ENCODE measurements at places on chromosomes 1 and 21.

- DNase-seq, result no peak
Observed at GRCh38 chr1:95035536-95035935, 37.2 kb downstream of the ALG14 start.

GRCh38 chr1:71414179-71414578 lies 333.3 kb upstream of the ZRANB2 start:
- no peak for DNase-seq

DNA sequence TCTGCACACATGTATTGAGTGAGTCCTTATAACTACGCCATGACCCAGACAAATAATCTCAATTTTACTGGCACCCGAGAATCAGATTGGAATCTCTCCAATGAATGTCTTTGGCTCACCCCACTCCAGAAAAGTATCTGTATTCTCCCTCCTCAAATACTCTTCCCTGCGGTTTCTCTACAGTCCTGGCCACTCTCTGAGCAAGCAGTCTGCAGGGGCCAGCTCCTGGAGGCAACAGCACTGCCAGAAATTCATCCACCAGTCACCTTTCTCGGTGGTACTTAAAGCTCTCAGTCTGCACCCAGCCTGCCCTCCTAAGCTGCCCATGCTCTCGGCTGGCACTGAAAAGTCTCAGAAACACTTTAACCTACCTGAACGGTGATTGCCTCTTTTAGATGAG lies 16.1 kb upstream of the LYST start:
- no peak for DNase-seq

- no peak for DNase-seq
Observed at GRCh38 chr1:27858949-27859576, 13.3 kb upstream of the THEMIS2 start.

- DNase-seq, result no peak
Observed at GRCh38 chr1:21939650-21940374, 2.7 kb upstream of the HSPG2 start.

DNA sequence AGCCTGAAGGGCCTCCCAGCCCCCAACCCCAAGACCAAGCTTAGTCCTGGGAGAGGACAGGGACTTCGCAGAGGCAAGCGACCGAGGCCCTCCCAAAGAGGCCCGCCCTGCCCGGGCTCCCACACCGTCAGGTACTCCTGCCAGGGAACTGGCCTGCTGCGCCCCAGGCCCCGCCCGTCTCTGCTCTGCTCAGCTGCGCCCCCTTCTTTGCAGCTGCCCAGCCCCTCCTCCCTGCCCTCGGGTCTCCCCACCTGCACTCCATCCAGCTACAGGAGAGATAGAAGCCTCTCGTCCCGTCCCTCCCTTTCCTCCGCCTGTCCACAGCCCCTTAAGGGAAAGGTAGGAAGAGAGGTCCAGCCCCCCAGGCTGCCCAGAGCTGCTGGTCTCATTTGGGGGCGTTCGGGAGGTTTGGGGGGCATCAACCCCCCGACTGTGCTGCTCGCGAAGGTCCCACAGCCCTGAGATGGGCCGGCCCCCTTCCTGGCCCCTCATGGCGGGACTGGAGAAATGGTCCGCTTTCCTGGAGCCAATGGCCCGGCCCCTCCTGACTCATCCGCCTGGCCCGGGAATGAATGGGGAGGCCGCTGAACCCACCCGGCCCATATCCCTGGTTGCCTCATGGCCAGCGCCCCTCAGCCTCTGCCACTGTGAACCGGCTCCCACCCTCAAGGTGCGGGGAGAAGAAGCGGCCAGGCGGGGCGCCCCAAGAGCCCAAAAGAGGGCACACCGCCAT lies 21.9 kb upstream of the ARF1 start:
- DNase-seq, result no peak

DNA sequence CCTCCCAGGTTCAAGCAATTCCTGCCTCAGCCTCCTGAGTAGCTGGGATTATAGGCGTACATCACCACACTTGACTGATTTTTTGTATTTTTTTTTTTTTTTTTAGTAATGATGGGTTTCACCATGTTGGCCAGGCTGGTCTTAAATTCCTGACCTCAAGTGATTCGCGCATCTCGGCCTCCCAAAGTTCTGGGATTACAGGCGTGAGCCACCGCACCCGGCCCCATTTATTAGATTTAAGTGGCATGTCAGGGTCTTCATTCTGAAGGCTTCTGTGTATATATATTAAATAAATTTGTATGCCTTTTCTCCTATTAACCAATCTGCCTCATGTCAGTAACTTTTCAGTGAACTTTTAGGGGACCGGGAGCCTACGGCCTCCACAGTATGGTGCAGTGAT lies 6.0 kb upstream of the CLIC4 start:
- no peak for DNase-seq

GRCh38 chr1:108121358-108122143 lies 78.6 kb downstream of the SLC25A24 start:
- no peak for DNase-seq

- peak; percentile 31 for DNase-seq
Observed at GRCh38 chr1:185170291-185170848, 13.4 kb downstream of the SWT1 start.

DNA sequence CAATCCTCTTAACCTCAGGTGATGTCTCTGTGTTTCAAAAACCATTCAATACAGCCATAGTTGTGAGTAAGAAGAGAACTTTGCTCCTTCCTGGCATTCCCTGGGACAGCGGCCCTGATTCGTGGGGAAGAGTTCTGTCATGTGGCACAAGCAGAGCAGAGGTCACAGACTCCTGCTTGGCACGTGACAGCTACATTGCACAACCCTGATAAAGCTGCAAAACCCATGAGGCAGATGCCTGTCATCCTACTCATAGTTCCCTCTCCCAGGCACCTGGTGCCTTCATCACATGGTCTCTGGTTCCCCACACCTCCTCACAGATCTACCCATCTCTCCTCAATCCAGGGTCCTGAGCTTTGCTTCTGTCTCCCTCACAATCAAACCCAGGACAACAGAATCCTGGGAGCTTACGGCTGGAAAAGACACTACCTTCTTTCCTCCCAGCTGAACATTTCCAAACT lies 70.8 kb downstream of the PLPP3 start:
- DNase-seq, result no peak

GRCh38 chr1:21869620-21870121 lies 57.6 kb downstream of the LDLRAD2 start:
- peak; percentile 31 for DNase-seq

DNA sequence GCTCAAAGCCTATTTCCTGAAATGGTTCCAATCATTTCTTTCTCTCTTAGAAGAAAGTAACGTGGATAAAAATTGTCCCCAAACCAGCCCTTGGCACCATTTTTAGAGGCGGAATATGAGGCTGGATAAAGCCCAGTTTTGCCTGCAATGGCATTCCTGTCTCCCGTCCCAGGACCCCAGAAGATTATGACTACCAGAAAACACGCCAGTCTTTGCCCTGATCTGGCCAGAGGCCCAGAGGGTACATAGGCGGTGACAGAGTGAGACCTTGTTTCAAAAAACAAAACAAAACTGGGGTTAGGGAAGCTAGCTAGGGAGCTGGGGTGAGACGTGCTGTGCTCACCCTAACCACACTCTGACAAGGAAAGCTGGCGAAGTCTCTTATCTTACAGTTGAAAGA lies at the start of gene AADACL4:
Gene AADACL4 (plus strand): TSS at position 301 of the 400 bp plus-strand sequence. CDS start 462 bp downstream, outside the sequence.
- no peak for DNase-seq

- no peak for DNase-seq
Observed at GRCh38 chr1:183945428-183946319, 91.9 kb downstream of the COLGALT2 start.

DNA sequence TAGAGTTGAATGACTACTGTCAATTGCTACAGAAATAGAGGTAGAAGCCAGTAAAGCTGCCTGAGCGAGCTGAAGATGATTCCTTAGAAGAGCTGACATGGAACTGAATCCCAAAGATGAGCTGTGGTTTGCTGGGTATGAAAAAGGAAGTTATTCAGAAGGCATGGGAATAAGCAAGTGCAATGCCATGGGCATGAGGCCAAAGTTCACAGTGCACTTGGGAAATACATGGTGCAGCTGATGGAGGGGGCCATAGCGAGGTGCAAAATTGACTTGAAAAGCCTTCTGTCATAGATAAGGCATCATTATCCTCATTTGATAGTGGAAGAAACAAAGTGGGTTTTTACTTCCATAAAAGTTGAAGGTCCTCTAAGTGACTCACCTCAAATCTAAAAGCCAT lies 88.6 kb downstream of the NEK7 start:
- no peak for DNase-seq

DNA sequence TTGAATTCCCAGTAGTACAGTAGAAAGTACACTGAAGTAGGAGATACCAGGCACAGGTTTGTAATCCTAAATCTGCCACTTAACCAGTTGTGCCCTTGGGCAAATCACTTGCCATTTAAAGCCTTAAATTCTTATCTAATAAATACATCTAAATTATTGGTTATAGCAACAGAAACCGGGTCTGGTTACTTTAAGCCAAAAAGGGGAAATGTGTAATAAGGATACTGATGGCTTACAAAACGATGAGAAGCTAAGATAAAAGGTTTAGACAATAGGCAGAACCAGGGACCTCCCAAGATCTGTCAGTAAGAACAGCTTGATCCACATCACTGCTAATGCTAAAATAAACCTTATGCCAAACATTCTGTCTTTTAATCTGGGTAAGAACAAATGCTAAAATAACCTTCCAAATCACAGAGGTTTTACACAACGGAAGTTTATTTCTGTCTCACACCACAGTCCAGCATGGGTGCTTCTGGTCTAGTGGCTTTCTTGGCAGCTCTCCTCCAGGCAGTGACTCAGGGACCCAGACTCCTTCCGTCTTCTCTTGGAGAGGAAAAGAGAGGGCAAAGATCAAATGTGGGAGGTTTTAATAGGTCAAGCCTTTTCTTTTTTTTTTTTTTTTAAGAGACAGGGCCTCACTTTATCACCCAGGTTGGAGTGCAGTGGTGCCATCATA lies 16.5 kb upstream of the ZMYM1 start:
- no peak for DNase-seq

- DNase-seq, result no peak
Observed at GRCh38 chr1:183806675-183807074, 1.8 kb downstream of the RGL1 start.

DNA sequence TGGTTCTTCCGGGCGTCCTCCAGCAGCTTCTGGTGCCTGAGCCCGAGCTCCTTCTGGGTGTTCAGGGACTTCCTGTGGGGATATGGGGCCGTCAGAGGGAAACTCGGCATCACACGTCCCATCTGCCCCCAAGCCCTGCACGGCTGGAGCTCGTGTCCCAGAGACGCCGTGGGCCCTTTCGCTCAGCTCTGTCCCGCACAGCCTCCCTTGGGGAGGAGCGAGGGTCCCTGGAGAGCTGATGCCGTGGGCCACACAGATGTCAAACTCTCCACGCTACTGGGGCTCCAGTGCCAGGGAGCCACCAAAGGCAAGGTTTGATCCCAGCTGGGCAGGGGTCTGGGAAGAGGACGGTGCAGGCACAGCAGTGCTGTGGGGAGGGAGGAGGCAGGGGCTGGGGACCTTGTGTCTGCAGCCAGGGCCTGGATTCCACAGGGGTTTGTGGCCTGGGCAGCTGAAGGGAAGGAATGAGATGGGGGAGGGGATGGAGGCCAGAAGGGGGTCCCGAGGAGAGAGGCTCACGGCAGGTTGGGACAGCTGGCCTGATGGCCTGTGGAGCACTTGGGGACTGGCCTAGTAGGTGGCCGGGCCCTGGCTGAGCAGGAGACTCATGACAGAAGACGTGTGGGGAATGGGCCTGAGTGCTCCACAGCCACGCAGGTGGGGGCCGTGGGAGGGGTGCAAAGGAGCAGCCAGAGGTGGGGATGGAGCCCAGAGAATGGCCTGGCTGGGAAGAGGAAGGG lies 30.4 kb downstream of the CFAP74 start:
- no peak for DNase-seq

DNA sequence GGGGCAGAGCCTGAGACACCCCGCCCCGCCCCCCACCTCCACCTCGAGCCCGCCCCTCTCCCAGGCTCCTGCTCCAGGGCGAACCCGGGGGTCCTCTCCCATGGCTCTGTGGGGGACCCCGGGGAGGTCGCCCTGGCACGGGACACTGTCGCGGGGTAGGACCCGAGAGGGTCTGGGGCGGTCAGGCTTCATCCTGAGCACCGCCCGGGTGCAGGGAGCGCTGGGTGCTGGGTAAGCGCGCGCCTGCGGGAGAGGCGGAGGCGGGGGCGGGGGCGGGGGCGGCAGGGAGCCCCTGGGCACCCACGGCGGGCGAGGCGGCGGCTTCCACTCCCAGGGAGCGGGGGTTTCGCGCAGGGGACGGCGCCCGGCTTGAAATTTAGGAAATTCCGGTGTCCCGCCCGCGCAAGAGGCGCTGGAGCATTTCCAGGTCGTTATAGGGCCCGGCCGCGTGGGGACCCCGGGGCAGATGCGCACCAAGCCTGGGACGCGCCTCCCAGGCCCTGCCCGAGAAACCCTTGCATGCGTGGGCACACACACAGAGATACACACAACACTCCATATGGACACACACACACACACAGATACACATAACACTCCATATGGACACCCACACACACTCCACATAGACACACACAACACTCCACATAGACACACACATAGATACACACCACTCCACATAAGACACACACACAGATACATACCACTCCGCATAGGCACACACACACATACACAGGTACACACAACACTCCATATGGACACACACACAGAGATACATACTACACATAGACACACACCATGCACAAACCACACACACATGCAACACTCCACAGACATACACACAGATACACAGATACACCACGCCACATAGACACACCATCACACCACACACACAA lies 48.7 kb upstream of the SLC19A1 start:
- peak; percentile 12 for DNase-seq

DNA sequence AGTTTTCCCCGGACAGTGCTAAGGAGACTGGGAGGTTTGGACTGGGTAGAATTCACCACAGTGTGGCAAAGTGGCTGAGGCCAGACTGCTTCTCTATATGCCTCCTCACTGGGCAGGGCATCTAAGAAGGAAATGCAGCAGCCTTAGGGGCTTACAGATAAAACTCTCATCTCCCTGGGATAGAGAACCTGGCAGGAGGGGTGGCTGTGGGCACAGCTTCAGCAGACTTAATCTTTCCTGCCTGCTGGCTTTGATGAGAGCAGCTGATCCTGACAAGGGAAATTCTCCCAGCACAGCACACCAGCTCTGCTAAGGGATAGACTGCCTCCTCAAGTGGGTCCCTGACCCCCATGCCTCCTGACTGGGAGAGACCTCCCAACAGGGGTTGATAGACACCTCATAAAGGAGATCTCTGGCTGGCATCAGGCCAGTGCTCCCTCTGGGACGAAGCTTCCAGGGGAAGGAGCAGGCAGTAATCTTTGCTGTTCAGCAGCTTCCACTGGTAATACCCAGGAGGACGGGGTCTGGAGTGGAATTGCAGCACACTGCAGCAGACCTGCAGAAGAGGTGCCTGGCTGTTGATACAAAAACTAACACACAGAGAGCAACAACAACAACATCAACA lies 25.2 kb downstream of the KIFAP3 start:
- no peak for DNase-seq

- DNase-seq, result no peak
Observed at GRCh38 chr1:90834886-90835660, 118.0 kb upstream of the BARHL2 start.

All from NCI-H2171 (cell line).